ENCODE measurements at places on chromosomes 3 and 15.
A peak's percentile ranks its signal among the peaks of the same experiment; 100 is the strongest.

DNA sequence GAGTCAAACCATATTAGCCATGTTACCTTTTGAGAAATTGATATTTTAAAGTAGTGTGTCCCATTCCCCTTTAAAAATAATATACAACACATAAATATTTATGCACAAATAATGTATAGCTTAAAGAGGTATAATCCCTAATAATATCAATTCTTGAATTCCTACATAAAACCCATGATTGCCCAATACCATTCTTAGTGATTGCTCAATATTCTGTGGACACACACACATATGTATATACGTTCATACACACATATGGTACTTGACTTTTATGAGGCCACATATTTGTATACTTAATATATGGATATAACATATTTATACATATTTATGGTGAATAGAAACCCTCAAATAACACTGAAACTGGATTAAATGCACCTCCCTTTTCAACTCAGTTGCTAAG lies 367.4 kb downstream of the ZBBX start:
- no peak for DNase-seq

DNA sequence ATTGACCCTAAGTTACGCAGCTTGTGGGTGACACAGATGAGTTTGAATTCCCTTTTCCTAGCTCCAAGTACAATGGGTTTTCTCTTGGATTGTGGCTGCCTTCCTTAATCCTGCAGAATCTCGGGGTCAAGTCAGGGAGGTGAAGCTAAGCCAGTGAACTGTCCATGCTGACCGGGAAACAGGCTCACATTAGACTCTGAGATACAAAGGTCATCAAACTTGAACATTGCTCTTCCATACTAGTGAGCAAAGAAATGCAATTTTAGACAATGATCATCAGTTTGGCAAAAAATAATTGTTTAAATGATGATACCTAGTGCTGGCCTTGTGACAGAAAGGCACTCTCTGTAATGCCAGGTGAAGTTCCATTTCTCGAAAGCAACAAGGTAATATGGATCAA lies 31.6 kb downstream of the SLC6A1 start:
- DNase-seq, result no peak

GRCh38 chr3:123281406-123281805 lies 79.7 kb downstream of the SEC22A start:
- DNase-seq, result no peak

- DNase-seq, result no peak
These were observed 474.8 kb upstream of the CNTN4 start for GRCh38 chr3:1623896-1624295.

DNA sequence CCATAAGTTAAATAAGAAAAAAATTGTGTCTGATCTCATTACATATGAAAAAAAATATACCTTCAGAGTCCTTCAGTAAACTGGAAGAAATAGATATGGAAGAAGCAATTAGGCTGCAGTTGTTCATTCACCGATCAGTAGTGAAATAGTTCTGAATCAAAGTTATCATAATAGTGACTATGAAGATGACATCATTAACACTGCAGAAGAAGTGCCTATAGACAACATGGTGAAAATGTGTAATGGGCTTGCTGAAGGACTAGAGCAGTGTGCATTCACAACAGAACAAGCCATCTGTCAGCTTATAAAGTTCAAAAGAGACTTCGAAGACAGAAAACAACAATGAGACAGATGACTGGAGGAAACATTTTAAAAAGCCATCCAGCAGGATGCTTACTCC lies 144.5 kb downstream of the NAALADL2 start:
- no peak for DNase-seq

DNA sequence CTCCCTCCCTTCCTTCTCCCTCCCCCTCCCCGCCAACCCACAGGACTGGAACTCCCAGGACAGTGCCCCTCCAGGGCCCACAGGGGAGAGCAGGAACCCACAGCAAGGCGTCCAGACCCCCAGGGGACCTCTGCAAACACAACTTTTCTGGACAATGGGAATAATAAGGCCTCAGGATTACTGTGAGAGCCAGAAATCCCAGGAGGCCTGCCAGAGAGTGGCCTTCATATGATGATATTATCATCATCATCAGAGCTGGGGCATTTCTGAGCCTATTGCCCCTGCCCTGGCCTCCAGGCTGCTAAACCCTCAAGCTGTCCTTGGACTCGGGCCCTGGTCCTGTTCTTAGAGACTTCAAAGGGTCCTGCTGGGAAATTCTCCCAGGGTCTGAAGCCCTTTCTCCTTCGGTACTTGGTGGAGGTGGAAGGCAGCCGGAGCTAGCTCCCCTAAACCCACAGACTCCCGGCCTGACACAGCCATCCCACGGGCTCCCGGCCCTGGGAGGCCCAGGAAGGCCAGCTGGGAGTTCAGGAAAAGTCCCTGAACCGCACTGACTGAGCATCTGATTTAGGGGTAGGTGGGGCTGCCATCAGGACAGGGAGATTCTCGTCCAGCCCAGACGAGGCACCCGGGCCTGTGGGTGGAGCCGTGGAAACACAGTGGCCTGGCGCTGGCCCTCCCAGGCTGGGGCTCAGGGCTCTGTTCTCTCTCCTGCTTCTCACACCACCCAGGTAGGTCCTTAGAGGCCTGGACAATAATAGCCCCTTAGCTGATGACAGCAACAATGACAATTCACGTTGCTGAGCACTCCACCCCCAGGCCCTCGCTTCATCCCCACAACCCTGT lies 4.9 kb downstream of the CALML4 start:
- DNase-seq, result no peak

- no peak for DNase-seq
These were observed 35.8 kb downstream of the ABHD5 start for GRCh38 chr3:43726521-43726920.

- no peak for DNase-seq
These were observed 73.8 kb downstream of the ABTB1 start for GRCh38 chr3:127746400-127747057.

GRCh38 chr3:149016669-149017541 lies 25.6 kb downstream of the GYG1 start:
- DNase-seq, result no peak

GRCh38 chr3:131655070-131655690 lies 152.4 kb upstream of the MRPL3 start:
- no peak for DNase-seq

GRCh38 chr3:184380627-184381260 lies 890 bp downstream of the CHRD start:
- DNase-seq, result peak; percentile 41

DNA sequence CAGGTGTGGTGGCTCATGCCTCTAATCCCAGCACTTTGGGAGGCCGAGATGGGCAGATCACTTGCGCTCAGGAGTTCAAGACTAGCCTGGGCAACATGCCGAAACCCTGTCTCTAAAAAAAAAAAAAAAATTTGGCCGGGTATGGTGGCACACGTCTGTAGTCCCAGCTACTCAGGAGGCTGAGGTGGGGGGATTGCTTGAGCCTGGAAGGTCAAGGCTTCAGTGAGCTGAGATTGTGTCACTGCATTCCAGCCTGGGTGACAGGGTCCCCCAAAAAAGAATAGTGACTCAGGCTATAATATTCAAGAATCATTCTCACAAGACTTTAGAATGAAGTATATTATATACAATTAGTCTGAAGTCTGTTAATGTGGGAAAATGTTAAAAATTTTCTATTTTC lies 70.5 kb upstream of the PLXND1 start:
- DNase-seq, result no peak

- no peak for DNase-seq
These were observed 240.1 kb upstream of the IGF1R start for GRCh38 chr15:98408231-98408630.

GRCh38 chr15:71501344-71502076 lies 308.8 kb upstream of the NR2E3 start:
- DNase-seq, result no peak

- peak; percentile 28 for DNase-seq
These were observed 9.6 kb downstream of the ARHGEF3 start for GRCh38 chr3:56792193-56792592.

DNA sequence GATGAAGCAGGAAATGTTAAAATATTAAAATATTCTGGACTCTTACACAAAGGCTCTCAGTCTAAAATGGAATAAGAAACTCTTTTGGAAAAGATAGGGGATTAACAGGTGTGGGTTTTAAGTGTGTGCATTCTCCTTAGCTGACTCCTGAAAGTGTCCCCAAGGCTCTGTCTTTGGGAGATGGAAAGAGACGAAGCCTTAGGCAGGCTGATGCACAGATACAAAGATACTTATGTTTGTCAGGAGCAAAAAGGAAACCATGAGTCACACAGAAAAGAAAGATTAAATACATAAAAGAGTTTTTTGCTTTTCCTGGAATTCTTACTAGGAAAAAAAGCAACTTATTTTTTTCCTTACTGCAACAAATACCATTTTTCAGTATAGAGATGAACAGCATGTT lies 23.8 kb upstream of the ABI3BP start:
- no peak for DNase-seq

- no peak for DNase-seq
These were observed 9.5 kb downstream of the SPINT1 start for GRCh38 chr15:40853241-40853890.

DNA sequence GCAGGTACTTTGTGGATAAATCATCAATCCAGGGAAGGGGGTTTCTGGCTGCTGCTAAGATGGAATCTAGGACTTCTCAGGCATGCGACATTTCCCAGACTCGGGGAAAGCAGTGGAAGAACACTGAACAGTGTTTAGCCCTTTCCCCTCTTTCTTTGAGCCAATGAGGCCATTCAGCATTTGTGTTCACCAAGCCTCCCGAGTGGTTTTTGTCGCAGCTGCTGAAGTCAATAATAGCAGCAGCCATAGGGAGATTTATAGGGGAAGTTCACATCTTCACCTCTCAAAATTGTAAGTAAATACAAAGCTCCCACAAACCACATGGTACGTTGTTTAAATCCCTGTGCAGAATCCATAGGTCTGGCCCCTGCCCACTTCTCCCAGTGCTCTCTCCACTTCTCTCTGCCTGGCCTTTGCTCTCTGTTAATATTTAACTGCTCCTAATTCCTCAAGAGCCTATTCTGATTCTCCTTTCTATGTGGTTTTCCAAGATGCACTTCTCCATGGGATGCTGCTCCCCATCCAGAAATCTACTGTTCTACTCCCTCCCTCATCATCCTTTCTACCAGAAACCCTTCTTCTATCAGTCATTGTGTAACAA lies 230.7 kb downstream of the SHQ1 start:
- no peak for DNase-seq

GRCh38 chr15:66724732-66725463 lies 22.9 kb downstream of the SMAD6 start:
- DNase-seq, result no peak

- no peak for DNase-seq
These were observed 2.7 kb upstream of the ANKRD63 start for GRCh38 chr15:40285554-40286011.

DNA sequence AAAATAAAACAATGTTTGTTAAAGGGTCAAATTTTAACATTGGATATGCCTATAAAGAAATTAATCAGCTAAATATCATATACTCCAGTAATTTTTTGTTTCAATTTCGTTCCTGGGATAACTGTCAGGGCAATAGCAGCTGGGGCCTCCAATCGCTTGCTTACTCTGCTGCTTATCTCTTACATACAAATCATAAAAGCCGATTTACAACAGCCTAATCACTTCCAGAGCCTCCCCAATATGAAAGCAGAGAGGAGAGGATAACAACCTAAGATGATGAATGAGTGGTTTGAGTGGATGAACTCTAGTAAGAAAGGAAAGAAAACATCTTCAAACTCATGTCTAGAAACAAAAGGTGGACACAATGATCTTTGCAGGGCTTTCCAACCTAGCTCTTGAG lies 80.7 kb upstream of the PSMD6 start:
- no peak for DNase-seq

DNA sequence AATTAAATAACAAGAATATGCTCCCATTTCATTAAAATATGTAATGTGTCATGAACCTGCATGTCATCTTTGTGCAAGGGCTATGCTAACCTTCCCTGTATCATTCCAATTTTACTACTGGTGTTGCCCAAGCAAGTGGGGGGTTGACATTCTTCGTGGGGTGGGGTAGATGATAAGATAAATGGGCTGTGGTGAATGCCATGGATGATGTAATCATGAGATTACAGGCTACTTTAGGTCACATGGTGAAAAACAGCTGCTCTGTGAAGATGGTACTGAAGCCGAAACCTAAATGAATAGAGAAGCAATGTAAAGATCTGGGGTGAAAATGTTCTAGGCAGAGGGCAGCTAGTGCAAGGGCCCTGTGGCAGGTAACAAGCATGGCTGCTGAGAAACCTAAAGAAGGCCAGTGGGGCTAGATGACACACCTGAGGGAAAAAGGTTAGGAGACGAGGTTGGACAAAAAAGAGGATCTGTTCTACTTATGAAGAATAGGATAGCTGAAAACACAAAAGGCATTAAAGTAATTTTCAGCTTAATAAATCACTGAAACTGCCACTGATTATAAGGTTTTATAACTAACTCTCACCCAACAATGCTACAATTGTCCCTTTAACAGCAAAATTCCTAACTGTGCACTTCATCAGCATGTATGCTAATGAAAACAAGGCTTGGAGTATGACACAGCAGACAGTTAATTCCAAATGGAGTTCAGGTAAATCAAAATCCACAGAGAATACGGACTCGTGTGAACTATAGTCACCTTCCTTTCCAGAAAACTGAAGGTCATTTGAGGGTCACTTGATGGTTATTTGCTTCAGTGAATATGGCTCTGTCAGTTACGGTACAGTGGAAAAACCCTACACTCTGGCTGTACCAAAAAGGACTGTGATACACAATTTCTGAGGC lies 35.0 kb downstream of the MTMR10 start:
- DNase-seq, result no peak

GRCh38 chr3:175222356-175222755 lies 363.2 kb downstream of the NAALADL2 start:
- no peak for DNase-seq
